ENCODE measurements at places on chromosomes 6 and 20.

DNA sequence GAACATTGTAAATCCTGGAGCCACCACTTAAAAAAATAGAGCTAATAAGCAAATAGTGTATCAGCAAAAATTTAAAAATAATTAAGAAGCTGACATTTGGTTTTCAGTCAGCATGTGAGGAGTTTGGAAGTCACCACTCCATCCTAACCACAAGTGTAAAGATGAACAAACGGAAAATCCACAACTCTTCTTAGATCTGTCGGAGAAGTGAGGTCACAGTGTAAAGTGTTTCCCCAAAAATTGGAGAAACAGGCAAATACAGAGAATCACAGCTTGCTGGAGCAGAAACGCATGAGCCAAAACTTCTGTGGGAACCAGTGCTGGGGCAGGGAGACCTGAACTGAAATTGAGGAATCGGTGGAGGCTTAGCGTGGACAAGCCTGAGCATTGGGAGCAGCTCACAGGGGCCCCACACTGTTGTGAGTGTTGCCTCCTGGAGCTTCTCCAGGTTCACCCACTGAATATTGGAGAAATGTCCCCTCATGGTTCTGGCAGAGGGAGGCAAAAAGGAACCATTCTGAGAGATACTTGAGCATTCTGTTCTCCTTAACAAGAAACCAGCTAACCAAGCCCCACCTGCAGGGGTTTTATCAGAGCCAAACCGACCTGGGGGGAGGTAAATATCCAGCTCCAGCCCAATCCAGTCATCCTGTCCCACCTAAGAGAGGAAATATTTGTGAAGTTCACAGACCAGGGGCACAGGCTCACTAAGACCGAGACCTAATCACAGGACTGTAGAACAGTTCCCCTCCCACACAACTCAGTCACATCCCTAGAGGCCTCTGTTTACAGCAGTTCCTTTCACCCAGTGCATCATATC lies 192.0 kb downstream of the ERMARD start:
- no peak for DNase-seq

DNA sequence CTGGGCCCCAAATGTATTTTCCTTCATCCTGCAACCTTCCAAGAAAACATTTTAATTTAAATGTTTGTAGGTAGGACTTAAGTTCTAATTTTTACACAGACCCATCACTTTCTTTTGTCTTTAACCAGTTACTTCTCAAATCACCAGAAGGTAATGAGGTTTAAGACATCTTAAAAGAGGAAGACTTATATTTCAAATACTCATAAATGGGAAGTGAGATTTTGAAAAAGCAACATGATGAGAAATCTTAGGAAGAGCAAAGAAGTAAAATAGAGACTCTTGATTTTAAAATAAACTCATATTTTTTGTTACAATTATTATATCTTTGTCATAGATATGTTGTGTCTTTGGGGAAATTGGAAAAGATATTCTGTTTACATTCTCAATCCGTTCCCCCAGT lies 82.3 kb downstream of the SYNE1 start:
- no peak for DNase-seq

DNA sequence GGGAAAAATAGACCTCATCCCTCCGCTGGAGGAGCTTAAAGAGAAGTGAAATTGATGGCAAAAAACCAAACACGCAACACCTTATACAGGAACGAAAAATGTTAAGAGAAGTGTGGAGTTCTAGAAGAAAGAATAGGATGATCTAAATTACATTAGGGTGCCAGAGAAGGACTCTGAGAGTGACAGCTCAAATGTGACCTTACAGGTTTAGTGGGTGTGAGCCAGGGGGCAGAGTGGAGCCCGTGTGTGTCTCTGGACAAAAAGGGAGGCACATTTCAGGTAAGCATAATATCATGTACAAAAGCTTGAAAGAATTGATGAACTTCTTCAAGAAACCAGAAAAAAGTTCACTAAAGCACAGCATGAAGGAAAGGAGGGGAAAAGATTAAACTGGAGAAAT lies 20.8 kb downstream of the HLA-DRA start:
- DNase-seq = no peak

DNA sequence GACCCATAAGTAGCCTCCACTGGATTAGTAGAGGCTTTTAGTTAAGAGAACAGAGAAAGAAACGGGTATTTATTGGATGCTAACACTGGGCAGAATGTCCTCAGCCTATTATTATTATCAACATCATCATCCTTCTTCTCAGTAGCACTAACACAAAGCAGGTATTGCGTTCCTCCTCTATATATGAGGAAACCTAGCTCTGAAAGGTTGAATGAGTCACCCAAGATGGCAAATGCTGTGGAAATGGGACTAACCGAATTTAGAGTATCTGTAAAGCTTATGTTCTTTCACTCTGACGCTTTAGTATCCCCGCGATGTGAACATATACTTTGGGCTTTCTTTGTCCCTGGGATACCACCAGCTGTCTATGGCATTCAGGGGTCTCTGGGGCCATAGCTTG lies 77.0 kb downstream of the ADTRP start:
- no peak for DNase-seq

GRCh38 chr6:161694995-161695394 lies 421.1 kb upstream of the AGPAT4 start:
- DNase-seq = peak; percentile 7

- no peak for DNase-seq
These were observed 87.5 kb downstream of the MDN1 start for GRCh38 chr6:89731924-89732567.

DNA sequence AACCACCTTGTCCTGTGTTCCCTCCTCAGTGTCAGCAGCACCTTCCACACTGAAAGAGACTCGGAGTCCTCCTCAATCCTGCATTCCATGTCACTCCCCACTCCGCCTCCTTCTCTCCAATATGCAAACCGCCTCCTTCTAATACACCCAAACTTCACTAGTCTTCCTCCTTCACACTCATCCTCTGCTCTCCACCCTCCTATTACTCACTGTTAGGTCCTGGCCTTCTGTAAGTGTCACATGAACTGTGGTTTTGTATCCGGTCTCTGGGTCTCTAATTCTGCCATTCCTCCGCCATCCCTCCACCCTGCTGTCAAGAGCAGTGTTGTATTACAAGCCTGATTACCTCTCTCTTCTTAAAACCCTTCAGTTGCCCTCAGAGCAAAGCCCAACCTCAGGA lies 200.5 kb upstream of the CDYL start:
- no peak for DNase-seq

GRCh38 chr6:77313595-77313994 lies 149.7 kb downstream of the HTR1B start:
- DNase-seq = no peak

DNA sequence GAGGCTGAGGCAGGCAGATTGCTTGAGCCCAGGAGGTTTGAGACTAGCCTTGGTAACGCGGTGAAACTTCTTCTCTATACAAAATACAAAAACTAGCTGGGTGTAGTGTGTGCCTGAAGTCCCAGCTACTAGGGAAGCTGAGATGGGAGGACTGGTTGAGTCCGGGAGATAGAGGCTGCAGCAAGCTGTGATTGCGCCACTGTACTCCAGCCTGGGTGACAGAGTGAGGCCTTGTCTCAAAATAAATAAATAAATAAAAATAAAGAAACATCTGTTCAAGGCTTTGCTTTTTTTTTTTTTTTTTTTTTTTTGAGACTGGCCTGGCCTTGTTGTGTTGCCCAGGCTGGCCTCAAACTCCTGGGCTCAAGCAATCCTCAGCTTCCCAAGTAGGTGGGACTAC lies 23.7 kb upstream of the SLC23A2 start:
- DNase-seq = no peak

Measured in smooth muscle cell of the brain vasculature (primary cell).